ENCODE measurements at places on chromosomes 3 and 15.

DNA sequence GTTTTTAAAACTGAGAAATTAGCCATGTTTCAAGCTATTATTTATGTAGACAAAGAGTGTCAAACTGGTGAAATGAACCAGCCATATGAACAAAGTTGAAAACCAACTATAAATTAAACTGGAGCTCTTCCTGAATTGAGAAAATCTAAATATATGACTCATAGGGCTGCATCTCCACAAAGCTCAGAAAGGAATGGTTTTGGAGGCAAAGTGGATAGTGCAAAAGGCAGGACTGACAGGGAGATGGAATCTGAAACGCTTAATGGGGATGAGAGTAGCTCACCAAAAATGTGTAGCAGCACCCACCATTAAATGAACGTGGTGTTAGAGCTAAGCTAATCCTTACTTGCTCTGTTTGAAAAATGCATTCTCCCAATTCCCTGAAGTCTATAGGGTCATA is 1066.0 kb downstream of the AGBL1 start:
- no peak for DNase-seq

DNA sequence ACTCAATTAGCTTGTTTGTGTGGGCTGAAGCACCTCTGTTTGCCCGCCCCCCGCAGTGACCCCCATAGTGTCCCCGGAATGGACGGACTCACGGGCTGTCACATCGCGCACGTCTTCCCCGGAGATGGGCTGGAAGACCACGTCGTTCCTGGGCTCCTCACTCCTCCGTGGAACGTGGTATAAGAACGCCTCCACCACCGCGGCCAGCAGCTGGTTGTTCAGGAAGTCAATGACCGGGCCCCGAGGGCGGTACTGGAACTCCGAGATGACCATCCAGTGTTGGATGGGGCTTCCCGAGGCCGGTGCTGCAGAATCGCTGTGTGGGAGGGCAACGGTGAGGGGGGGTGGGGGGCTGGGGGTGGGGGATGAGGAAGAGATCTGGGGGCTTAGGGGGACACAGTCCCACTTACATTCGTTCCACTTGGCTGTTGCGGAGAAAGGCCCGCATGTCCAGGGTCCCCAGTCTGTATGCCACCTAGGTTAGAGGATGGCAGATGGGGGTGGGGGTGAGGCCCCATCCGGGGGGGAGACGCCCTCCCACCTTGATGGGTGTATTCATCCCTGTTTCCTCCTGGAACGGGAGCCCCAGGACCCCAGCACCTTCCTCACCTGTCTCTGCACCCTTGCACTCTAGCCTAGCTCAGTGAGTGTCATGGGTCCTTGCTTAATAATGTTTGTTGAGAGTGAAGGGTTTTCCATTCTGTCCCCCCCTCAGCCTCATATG is 30.2 kb downstream of the MUC20 start:
- no peak for DNase-seq

GRCh38 chr3:50321336-50322114 is 1.0 kb downstream of the HYAL2 start:
- peak; percentile 92 for DNase-seq

DNA sequence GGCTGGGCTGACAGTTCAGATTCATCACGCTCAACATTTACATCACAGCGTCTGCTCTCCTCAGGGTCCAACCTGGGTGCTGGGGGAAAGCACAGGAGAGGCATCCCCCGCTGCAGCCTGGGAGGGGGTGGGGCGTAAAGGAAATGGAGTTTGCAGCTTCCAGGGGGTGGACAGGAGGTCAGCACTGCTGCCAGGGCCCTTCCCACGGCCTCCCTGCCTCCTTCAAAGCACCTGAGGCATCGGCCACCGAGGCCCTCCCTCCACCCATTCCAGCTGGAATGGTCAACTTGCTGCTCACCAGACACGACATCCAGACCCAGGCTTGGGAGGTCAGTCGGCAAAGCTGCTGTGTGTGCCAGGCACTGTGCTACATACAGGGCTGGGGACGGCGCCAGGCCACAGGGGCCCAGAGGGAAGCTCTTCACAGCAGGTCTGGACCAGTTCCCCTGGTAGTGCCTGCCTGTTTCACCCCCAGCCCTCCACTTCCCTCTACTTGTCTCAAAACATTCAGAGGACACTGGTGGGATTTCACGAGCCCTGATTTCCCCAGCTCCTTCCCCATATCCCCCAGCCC is 120.7 kb downstream of the ANP32A start:
- DNase-seq: no peak

- no peak for DNase-seq
Observed at GRCh38 chr3:43011638-43012037, 32.5 kb downstream of the GASK1A start.
